ENCODE measurements at places on chromosomes 16 and 17. TPM values are rescaled to one million over a fixed set of nuclear protein-coding genes. Genes with fewer than 3 reads are reported as not detected.
A peak's percentile ranks its signal among the peaks of the same experiment; 100 is the strongest.

DNA sequence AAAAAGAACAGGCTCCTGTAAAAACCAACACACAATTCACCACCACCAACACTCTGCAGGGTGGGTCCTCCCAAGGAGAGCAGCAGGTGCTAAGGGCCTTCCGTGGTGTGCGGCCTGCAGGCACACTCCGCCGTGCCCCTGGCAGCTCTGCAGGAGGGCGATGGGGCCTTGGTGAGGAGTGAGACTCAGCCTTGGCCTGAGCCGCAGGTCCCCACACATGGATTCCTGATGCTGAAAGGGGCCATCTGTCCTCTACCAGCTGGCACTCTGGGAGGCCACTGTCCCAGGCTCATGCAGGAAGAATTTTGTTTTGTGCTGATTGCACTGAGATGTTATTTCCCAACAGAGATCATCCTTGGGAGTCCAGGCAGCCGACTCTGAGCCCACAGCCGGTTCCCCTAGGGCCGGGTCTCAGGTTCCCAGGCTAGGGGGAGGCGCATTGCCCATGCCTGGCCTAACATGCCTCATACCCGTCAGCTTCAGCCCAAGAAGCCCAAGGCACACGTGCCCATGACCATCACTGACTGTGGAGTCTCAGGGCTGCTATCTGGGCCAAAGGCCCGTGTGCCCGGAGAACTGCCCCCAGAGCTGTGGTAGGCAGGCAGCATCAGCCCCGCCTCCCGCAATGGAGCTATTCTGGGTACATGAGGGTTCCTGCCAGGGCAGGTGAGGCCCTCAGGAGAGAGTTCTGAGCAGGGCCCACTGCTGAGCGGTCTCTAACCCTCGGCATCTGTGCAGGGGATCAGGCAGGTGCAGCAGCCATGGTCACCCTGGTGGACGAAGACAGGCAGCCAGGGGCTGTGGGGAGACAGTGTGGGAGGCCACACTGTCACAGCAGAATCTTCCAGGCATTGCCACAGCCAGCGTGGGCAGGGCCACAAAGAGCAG lies 97.9 kb upstream of the ZNF469 start:
- H3K36me3 ChIP-seq: no peaks in the 10 kb centered on the region
- no peak overlapping the region for H3K27ac ChIP-seq
- no peak overlapping the region for H3K4me3 ChIP-seq

DNA sequence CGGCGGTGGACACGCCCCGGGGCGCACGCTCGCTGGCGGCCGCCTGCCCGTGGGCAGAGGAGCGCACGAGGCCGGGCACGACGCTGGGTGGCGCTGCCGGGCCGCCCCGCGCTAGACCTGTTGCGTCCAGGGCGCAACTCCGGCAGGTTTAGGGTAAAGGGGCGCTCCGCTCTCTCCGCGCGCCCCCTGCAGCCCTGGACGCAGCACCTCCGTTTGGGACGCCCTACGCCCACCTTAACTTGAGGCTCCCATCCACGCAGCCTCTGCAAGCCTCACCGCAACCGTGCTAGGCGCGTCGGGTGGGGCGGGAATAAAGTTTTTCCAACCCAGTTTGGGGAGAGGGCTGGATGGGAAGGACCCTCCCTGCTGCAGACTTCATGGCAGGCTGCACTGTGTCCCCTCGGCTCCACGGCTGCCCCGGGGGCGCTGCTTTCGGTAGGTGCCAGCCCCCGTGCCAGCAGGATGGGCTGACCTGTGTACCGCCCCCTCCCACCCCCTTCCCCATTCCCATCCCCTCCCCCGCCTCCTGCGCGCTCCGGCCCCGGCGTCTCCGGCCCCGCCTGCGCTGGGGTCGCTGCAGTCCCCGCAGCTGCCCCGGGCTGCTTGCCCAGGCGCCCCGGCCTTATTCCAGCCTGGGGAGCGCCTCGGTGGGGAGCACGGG lies at the start of gene SYT17:
Gene SYT17, plus strand, starts transcription at position 531 of the 661 bp plus-strand sequence. CDS start 407 bp downstream, outside the sequence.
- peak within 1 kb of the TSS; percentile 52 for H3K4me3 ChIP-seq
- no peaks in the 10 kb centered on the region for H3K4me1 ChIP-seq
- no peaks in the 10 kb centered on the region for H3K36me3 ChIP-seq
- peaks cover 33% of the 10 kb centered on the region for H3K27me3 ChIP-seq
- no peak within 1 kb of the TSS for H3K27ac ChIP-seq

DNA sequence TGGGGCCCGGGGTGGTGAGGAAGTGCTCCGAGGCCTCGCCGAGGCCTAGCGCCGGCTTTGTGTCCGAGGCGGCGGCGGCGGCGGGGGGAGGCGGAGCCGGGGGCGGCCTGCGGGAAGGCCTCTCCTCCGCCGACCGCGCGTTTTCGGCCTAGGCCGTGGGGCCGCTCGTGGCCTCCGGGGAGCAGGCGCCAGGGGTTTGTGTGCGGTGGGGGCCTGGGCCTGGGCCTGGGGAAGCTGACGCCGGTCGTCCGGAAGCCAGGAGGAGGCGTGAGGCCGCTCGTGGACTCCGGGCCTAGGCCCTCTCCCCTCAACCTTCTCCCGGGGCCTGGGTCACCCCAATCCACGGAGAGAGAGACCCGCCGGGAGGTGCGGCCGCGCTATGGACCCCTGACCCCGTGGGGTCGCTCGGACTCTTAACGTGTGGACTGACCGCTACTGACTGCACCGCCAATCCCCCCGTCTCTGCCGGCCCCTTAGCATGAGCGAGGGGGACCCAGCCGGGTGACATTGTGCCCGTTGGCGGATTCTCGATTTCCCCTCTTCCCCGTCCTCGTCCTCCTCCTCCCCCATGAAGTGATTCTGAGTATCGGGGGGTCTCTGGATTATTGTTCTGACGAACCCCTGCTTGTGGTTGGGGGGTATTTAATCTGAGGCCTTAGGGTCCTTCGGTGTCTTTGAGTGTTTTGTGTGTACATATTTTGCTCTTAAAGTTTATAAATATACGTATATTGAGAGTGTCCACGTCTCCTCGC lies 660 bp downstream of the RBBP6 start:
- peak overlapping the region; percentile 87 for H3K4me3 ChIP-seq
- no peaks in the 10 kb centered on the region for H3K27me3 ChIP-seq
- H3K36me3 ChIP-seq: no peaks in the 10 kb centered on the region
- peak overlapping the region; percentile 100 for H3K27ac ChIP-seq

GRCh38 chr17:56424543-56425044 lies 168.9 kb upstream of the NOG start:
- no peaks in the 10 kb centered on the region for H3K4me1 ChIP-seq
- H3K36me3 ChIP-seq: no peaks in the 10 kb centered on the region
- no peak for DNase-seq
- H3K4me3 ChIP-seq: no peak overlapping the region
- no peaks in the 10 kb centered on the region for H3K27me3 ChIP-seq
- H3K27ac ChIP-seq: no peak overlapping the region

Gene ODAD4
- 2.6 TPM for total RNA-seq
